Stimulated activated CD8-positive, alpha-beta memory T cell treated with anti-CD3 and anti-CD28 coated beads, Interleukin-4, amount 100 ng/mL, for 24 hours (primary cell): ENCODE measurements at places on chromosomes 1 and 21.

- DNase-seq, result no peak
Measured at GRCh38 chr1:61472876-61473275, 252.1 kb downstream of the TM2D1 start.

DNA sequence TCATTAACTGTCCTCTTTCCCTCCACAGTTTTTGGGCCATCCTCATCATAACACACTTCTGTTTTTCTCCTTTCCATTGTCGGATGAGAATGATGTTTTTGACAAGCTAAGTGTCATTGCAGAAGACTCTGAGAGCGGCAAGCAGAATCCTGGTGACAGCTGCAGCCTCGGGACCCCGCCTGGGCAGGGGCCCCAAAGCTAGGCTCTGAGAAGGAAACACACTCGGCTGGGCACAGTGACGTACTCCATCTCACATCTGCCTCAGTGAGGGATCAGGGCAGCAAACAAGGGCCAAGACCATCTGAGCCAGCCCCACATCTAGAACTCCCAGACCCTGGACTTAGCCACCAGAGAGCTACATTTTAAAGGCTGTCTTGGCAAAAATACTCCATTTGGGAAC lies 28.6 kb upstream of the IFNAR1 start:
- no peak for DNase-seq

DNA sequence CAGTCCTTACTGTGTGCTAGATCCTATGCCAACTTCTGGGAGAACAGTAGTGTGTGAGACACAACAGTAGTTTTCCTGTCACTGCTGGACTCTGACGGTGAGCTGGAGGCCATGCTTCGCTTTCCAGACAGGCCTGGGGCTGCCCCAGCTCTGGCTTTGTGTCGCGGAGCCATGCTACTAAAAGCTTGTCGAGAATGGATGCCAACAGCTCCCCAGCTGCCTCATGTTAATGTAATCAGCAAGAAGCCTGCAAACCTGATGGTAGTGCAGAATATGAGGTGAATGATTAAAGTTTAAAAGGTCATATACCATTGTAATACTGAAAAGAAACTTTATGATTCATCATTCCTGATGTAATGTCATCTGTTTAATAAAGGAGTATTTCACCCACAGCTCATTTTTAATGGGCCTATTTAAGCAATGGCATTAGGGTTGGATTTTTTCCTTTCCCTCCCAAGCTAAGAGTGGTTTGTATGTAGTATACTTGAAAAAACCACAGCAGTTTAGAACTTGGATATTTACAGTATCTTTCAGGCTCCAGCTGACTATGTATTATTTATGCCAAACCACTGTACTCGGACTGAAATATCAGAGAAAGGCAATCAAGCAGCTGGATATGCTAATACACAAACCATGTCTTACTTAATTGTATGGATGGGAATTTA lies 343.0 kb downstream of the NUF2 start:
- DNase-seq, result no peak

DNA sequence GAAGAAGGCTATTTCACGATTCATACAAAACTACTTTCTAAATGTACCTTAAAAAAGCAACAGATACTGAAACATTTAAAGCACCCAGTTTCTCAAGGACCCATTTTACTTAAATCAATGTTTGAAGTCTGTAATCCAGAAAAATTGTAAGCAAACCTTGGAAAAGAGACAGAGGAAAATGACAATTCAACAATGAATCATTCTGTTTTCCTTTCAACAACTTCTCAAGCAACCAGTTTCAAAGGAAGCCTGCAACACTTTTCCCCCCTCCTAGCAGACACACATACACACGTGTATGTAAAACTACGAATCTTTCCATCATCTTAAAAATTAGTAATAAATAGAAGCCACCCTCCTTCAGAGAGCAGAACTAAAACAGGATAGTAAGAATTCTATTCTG lies 1.2 kb downstream of the RERE start:
- no peak for DNase-seq

GRCh38 chr1:162985816-162986435 lies 83.2 kb upstream of the RGS4 start:
- no peak for DNase-seq

GRCh38 chr1:68197891-68198290 lies 34.4 kb downstream of the WLS start:
- no peak for DNase-seq

DNA sequence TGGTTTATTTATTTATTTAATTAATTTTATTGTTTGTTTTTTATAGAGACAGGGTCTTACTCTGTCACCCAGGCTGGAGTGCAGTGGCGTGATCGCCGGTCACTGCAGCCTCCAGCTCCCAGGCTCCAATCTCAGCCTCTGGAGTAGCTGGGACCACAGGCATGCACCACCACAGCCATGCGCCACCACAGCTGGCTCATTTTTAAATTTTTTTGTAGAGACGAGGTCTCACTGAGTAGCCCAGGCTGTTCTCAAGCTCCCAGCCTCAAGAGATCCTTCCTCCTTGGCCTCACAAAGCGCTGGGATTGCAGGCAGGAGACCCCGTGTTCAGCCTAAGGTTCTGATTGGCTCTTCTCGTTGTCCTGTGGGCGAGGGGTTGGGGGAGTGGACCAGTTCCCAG lies 22.1 kb downstream of the UMODL1 start:
- DNase-seq, result no peak

- DNase-seq, result no peak
Measured at GRCh38 chr1:33014464-33015163, 22.1 kb downstream of the AK2 start.

DNA sequence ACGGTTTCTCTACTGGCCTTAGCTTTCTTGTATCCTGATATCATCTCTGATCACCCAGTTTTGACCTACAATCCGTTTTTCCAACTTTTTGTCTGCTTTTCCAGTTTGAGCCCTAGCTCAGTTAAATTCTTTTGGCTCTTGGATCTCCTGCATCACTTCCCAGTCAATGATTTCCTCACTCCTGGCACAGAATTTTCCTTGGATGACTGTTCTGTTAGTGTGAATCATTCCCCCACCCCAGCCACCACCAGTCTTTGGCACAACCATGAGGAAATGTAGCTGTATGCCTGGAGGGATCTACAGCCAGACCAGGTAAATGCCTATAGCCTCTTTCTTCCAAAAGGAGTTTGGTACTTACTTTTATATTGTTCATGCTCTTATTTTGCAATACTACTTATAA lies 187.2 kb upstream of the PTGFR start:
- no peak for DNase-seq

DNA sequence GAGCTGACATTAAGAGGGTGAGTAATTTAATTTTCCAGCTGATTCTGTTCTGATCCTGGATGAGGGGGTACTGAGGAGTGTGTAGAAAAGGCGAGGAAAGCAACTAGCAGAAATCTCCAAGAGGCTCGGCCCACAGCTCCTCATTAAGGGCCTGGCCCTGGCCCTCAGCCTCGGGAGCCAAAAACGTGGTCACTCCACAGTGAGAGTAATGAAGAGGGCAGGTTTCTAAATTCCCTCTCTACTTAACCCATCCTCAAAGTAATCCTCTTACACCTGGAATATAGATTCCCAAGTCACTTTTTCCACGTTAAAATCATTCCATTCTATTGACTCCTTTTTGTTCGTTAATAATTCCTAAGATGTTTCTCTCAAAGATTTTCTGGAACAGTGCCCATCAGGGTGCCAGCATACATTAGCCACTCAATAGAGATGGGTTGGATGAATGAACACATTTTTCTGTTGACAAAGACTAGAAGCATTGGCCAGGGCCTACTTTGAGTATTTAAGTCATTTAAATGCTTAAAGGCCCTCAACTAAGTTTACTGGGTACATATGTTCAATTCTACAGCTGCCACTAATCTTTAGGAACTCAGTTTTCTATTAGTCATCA lies 1.1 kb upstream of the COL11A1 start:
- DNase-seq, result no peak

DNA sequence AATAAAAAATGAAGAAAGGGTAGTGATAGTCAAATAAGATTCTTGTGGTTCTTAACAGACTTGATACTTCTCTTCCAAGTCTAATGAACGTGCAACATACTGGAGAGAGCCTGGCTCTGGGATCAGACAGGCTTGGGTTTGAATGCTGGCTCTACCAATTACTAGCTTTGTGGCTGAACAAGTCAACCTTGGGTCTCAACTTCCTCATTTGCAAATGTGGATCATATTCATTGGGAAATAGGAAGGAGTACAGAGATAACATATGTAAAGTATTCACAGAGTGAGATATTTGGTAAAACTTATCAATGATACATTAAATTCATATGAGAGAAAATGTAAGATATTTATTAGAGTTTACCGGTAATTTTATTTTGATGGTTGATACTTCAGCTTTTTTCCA lies 2.0 kb downstream of the EDEM3 start:
- DNase-seq, result no peak

DNA sequence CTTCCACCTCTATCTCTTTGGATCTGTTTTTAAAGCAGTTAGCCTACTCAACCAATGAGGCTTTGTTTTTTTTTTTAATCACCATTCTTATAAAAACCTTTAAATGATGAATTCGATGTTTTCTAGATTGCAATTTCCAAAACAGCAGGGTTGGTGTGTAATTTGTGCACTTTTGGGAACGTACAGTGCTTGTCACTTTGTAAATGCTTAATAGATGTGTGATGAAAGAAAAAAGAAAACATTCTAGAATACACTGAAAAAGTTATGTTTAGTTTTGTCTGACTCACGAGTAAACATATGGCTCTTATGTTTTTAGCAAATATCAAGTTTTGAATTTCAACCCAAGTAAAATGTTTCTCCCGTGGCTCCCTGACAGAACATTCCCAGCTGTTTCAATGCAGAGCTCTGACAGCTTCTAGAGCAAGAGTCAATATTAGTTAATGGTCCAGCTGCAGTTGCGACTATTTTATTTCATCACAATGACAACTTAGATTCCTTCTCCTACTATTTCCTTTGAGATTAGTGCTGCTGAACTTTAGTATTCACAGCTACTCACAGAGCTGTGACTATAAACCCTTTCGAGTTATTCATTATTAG lies 362.5 kb upstream of the ADAMTS5 start:
- no peak for DNase-seq

DNA sequence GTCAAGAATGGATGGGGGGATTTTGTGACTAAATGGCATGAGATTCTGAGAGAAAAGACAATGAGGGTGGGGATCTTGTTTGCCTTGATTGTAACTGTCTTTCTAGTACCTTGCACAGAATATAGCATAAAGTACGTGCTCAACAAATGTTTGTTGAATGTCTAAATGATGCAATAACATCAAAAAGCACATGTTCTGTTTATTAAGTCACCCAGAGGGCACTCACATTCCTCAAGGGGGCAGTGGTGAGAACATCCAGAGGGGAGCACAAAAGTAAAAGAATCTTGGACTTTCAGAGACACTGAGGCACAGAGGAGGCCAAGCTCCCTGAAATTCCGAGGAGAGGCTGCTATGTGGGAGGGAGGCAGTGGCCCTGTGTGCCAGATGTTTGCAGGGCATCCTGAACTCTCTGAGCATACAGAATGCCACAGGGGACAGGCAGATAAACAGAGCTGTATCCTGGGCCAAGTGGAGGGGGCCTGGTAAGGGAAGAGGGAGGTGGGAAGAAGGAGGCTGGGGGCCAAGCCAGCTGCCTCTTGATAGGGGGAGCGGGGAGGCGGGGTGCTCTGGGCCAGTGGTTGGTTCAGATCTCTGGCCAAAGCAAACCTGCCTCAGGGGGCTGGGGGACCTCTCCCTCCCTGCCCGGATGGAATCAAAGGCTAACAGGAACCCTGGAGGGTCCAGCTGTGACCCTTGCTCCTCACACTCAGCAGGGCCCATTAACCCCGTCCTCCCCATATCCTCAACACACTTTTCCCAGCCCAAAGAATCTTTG lies 6.5 kb upstream of the ATP1A2 start:
- no peak for DNase-seq

DNA sequence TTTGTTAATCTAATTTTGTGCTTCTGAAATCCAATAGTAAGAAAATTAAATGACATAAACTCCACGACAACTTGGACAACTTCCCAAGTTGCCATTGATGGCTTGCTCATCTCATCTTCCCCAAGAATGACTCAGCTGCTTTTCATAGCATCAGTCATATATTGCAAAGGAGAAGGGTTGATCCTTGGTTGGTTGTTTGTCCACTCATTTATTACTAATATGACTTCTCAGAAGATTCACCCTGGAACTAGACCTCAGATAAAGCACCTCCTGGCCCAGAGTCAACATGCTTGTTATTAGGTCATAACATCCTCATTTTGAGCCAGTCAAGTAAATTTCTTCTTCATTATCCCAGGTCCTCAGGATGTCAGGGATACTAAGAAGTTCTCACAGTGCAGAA lies 2.3 kb upstream of the LCE3D start:
- DNase-seq, result no peak

DNA sequence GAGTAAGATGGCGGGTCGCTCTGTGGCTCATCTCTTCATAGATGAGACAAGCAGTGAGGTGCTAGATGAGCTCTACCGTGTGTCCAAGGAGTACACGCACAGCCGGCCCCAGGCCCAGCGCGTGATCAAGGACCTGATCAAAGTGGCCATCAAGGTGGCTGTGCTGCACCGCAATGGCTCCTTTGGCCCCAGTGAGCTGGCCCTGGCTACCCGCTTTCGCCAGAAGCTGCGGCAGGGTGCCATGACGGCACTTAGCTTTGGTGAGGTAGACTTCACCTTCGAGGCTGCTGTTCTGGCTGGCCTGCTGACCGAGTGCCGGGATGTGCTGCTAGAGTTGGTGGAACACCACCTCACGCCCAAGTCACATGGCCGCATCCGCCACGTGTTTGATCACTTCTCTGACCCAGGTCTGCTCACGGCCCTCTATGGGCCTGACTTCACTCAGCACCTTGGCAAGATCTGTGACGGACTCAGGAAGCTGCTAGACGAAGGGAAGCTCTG lies 2.4 kb downstream of the TNFAIP8L2 start:
- no peak for DNase-seq

DNA sequence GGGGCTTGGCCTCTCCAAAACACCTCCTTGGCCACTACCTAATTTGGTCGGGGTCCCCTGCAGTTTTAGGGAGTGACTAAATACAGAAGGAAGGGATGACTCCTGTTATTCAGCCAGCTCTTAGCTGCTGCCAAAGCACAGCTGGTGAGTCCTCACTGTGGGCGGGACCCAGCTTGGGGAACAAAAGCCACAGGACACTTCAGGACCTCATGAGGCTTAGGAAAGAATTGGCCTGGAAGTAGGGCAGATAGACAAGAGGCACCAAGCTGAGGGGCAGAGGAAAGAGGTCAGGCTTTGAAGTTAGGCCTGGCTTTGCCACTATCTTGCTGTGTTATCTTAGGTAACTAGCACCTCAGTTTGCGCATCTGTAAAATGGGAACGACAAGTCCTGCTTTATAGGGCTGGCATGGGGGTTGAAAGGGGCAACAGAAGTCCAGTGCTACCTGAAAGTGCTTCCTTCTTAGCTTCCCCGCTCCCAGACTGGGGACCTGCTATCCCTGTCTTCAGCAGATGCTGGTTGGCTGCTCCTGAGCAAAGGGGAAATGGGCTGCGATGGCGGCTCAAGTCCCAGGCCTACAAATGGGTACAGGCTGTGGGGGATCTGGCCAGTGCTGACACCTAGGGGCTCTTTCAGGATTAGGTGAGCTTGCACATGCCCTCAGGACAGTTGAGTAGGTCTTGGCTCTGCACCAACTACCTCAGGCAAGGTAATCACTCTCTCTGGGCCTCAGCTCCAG lies 15.7 kb downstream of the IFI6 start:
- no peak for DNase-seq

- DNase-seq, result no peak
Measured at GRCh38 chr1:101262630-101263348, 26.0 kb downstream of the S1PR1 start.
